ENCODE measurements at places on chromosomes 2 and 18.

DNA sequence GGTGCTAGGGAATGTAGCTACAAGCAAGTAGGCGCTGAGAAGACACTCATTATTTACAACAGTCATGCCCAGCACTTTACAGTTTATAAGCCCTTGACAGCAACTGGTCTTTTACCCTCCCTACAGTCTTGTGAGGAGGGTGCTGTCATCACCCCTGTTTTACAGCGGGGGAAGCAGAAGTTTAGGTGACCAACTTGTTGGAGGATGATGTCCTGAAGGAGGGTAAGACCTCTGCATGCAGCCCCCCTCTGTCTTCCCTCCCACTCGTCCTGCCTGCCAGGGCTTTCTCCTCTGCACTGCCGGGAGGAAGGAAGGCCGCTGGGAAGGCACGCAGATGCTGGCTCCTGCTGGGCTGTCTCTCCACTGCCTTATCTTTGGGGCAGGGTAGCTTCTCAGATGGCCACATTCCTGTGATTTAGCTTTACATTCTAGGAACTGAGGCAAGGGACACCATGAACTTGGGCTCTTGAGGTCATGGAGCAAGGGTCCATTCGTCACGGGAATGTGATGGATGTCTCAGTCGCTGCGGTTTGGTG, 972 bp downstream of the IL1R1 start:
- no peak for DNase-seq

- no peak for DNase-seq
These were observed 31.7 kb upstream of the DYNC1I2 start for GRCh38 chr2:171655586-171655985.

GRCh38 chr2:174802459-174802858, 38.2 kb upstream of the CHRNA1 start:
- DNase-seq, result no peak

DNA sequence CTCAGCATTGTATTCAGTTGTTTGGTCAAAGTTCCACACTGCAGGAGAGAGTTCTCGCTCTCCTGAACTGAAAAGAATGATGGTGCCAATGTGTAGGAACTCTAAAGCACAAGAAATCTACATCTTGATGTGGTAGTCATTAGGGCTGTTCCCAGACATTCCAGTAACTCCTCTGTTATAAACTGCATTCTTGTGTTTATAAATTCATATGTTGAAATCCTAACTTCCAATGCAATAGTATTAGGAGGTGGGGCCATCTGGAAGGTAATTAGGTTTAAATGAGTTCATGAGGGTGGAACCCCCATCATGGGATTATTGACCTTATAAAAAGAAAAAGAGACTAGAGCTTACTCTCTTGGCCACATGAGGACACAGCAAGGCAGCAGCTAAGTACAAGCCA, 239.6 kb downstream of the CDH20 start:
- DNase-seq, result no peak

- DNase-seq, result no peak
These were observed 67.2 kb upstream of the TMEM17 start for GRCh38 chr2:62573137-62573731.

GRCh38 chr2:222701721-222702131, 30.3 kb downstream of the MOGAT1 start:
- DNase-seq, result no peak

GRCh38 chr18:70622622-70623419, 334.0 kb downstream of the SOCS6 start:
- no peak for DNase-seq

DNA sequence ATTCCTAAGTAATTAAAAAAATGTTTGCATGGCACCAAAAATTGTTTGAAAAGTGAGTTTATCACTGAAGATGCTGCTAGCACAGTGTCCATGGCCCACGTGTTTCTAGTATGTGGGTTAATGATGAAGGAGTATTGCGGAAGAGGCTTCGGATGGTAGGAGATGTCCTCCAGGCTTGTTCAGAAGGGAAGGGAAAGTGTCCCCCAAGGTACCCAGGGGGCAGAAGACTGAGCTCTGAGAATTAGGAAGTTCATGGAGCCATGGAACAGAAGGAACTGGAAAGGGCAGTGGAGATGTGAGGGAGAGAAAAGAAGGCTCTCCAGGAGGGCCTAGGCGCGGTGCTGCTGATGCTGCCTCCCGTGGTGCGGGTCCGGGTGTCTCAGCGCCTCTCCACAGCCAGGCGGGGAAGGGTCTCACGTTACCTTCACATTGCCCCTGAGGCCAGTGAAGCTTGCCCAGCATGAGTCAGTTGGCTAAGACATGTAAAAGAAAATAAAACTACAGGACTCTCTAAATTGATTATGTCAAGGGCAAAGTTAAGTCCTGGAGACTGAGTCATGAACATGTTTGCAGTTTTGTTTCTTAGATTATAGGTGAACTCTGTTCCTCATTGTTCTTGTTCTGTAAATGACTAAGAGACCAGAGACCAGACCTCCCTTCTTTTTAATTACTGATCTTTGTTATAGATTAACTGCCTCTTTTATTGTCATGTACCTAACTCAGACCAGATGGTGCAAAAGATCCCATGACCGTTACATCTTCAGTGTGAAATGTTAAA, 89.0 kb downstream of the MTCL1 start:
- DNase-seq, result peak; percentile 35

All from brain microvascular endothelial cell (primary cell).